ENCODE measurements at places on chromosomes 4 and X.

GRCh38 chr4:10082459-10083272 lies 33.9 kb downstream of the WDR1 start:
- DNase-seq: no peak

GRCh38 chrX:118368398-118368797 lies 22.5 kb downstream of the WDR44 start:
- no peak for DNase-seq

- no peak for DNase-seq
These were observed 96.8 kb downstream of the PJA1 start for GRCh38 chrX:69068301-69069085.

GRCh38 chr4:1218634-1219565 lies 30.0 kb downstream of the CTBP1 start:
- DNase-seq: no peak

DNA sequence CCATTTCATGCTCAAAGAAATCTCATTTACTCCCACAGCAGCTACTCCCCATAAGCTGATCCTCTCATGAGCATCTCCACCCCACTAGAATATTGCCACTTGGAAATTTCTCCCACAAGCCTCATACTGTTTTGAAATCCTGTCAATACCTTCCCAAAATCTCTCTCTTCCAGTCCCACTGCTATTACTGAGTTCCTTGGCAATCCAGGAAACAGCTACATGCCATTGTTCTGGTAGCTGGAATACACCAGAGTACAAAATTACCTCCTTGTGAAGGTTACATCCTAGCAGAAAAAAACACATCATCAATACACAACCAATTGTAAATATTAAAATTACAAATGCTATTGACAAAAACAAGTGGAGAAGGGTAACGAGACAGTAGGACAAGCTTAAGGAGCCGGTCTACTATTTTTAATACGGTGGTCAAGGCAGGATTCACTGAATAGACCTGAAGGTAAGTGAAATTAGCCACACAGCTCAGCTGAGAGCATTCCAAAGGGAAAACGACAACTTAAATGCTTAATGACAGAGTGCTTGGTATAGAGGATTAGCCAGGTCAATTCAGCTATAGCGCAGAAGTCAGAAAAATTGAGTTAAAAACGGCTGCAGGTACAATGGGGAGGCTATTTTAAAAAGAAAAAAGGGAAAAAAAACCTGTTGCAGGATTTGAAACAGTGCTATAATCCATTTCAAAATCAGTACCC lies 6.4 kb downstream of the RPL9 start:
- no peak for DNase-seq

DNA sequence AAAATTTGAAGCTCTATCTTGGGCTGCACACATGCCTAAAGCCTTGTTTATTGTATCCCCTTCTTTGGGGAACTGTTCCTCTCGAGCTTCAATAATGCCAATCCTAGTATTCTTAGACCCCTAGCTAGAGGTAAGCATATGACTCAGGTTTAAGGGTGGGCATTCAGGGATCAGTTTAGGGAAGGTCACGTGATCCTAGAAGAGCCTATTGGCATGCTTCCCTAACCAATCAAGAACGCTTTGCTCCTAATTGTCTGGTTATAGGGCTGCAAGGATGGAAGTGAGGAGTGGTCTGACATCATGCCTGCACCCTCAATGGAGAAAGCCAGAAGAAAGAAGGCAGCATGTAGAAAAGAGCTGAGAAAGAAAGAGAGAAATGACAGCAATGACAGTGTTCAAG lies 46.9 kb downstream of the TLR10 start:
- DNase-seq: no peak

- DNase-seq: no peak
These were observed 77.9 kb downstream of the CLNK start for GRCh38 chr4:10606483-10607155.

- DNase-seq: no peak
These were observed 56.3 kb downstream of the PCDH7 start for GRCh38 chr4:30776451-30776850.

GRCh38 chrX:130523460-130524394 lies 121.9 kb downstream of the RBMX2 start:
- no peak for DNase-seq

GRCh38 chr4:100062921-100063320 lies 112.8 kb upstream of the H2AZ1 start:
- no peak for DNase-seq

GRCh38 chrX:29903360-29903759 lies 312.0 kb upstream of the MAGEB2 start:
- DNase-seq: no peak

DNA sequence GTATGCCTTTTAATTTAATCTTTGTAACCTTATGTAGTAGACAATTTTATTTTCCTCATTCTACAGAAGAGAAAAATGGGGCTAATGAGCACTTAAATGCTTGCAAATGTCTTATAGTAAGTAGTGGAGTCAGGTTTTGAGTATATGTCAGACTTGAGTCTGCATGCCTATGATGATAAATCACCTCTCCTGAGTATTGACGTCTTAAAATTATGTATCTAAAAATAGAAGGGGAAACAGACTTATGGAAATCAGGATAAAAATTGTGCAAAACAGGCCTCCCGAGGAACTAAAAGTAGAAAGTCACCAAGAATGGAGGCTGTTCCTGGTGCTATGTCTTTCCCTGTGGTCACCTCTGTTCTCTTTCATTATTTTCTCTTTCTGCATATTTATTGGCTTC lies 92.7 kb downstream of the STIM2 start:
- DNase-seq: no peak

DNA sequence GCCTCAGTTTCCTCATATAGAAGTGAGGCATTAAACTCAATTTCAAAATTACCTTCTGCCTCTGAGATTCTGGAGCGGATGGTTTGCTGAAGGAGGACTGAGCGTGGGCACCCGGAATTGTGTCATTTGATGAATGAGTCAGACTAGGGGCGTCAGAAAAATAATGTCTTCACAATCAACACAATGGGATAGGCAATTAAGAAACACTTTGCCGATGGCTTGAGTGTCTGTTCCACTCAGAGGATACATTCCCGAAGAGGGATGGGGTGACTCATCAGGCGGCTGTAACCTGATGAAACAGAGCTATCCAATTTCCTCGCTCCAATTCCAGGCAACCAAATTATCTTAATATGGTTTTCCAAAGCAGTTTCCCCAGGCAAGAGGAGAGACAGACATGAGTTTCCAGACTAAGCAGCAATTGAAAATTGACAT lies 1.2 kb upstream of the CHRNA9 start:
- no peak for DNase-seq

DNA sequence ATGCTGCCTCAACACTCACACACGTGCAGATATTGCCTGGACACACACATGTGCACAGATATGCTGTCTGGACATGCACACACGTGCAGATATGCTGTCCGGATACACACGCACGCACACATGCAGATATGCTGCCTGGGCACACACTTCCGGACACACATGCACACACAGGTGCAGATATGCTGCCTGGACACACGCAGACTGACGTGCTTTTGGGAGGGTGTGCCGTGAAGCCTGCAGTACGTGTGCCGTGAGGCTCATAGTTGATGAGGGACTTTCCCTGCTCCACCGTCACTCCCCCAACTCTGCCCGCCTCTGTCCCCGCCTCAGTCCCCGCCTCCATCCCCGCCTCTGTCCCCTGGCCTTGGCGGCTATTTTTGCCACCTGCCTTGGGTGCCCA lies 14.7 kb downstream of the FGFRL1 start:
- DNase-seq: no peak

- no peak for DNase-seq
These were observed 12.1 kb upstream of the ETNPPL start for GRCh38 chr4:108774809-108775530.

DNA sequence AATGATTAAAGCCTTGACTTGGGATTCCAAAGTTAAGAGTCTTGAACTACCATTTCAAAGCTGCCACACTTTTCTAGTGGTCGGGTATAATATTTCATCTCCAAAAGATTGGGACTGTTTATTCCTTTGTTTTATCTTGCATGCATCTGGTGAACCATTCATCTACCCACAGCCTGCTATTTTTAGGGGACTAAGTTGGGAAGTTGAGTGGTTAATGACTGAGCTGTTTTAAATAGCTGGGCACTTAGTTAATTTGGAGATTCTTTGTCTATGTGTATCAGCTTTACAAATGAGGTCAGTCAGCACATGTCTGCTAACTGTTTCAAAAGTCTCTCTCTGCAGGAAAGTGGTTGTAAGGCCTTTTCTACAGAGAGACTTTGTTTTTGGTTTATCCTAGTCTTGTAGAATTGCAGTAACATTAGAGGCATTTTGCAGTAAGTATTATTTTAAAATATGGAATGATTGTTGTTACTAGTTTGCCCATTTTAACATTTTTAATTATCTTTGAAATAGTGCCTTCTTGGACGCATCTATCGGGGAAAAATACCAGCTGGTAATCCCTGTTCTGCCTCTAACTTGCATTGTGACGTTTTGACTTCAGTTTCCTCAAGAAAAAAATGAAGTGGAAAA lies 8.2 kb downstream of the BMP2K start:
- no peak for DNase-seq

DNA sequence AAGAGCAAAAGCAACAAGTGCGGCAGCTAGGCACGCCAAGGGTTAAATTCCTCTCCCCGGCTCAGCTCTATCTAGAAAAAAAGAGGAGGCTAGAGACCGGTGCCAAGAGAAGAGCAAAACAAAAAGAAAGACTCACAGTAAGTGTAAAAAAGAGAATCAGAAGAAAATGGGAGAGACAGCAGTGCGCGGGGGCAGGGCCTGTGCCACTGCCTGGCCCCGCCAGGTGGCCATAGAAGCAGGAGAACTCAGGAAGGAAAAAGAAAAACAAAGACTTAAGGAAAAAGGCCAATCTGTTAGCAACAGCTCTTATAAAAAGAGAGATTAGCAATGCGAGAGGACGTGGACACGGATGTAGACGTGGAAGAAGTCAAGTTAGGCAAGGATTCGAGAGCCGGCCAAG lies 3.2 kb downstream of the ACOX3 start:
- no peak for DNase-seq

- no peak for DNase-seq
These were observed 11.6 kb downstream of the BLTP1 start for GRCh38 chr4:122163767-122164166.

DNA sequence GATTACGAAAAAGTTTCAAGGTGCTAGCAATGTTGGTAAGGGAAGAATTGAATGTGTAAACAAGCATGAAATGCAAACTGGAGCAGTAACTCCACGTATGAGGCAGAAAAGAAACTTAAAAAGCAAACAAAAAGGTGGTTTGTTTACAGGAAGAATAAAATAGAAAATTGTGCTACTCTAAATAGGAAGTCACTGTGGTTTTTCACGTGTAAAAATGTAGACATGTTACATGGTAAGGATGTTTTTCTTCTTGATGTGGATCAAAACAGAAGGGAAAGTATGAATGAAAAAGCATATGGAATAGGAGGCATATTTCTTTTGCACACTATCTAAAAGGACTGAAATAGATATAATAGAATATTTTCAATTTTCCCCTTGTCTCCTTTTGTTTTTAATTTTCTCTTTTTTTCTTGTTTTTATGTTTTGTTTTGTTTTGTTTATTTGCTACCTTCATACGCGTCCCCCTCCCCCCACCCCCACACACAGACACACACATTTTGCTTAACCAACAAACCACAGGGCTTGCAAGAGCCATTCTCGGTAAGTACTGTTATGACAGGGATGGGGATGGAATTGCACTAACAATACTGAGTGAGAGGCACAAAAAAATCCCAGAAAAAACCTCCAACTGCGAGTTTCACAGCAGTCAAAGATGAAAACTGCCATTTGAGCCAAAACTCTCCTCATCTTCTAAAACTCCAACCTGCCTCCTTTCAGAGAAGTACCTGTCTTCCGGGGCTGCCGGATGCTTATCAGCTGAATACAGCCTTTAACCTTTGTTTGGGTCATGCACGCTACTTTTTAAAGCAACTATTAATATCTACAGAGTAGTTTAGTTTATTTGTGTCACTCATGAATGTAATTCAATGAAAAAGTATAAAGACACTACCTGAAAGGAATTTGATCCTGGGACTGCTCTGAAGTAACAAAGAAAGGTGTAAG lies 135.8 kb downstream of the IL15 start:
- DNase-seq: no peak

GRCh38 chr4:37043342-37043741 lies 201.2 kb upstream of the NWD2 start:
- DNase-seq: no peak

- no peak for DNase-seq
These were observed 2057.9 kb downstream of the PCDH7 start for GRCh38 chr4:32778025-32778424.

DNA sequence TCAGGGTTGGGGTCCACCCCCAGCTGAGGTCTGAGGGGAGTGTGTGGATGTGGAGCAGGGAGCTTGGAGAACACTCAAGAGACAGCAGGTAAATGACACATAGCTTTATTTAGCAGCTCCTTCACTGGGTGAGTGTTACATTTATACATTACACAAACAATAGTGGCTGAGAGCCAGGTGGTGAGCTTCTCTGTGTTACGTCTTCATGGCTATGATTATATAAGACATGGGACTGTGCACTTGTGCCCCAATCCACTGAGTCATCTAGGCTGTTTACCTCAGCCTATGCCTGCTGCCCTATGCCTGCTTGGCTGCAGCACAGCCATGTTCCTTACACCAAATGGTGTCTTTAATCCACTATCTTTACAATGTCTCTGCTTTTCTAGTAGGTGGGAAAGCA lies 459.6 kb downstream of the AFF2 start:
- DNase-seq: no peak

DNA sequence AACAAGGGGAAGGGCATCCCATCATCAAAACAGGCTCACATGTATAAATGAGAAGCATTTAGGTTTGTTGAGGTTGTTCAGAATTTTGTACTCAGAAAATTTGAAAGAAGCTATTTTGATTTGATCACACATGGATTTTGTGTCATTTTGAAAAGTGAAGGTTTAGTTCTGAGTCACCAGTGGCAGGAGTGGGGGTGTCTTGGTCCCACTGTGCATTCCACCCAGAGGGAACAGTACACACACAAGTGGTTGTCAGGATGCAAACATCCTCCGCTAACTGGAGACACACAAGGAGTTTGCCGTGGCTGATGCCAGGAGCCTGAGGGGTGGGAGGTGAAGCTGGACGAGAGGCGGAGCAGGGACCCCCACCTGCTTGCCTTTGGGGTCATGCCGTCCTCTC lies 198.2 kb upstream of the PSAPL1 start:
- DNase-seq: no peak

DNA sequence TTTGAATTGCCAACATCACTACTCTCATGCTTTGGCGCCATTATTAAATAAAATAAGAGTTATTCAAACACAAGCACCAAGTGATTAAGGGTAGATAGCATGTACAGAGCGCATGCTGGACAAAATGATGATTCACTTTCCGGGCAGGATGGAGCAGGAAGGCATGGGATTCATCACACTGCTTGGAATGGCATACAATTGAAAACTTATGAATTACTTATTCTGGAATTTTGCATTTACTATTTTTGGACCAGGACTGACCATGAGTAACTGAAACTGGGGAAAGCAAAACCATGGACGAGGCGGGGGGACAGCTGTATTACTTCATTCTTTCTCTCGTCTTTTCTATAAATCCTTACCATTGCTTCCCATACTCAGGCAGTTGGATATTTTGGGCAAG lies 28.5 kb upstream of the FGF5 start:
- DNase-seq: no peak

DNA sequence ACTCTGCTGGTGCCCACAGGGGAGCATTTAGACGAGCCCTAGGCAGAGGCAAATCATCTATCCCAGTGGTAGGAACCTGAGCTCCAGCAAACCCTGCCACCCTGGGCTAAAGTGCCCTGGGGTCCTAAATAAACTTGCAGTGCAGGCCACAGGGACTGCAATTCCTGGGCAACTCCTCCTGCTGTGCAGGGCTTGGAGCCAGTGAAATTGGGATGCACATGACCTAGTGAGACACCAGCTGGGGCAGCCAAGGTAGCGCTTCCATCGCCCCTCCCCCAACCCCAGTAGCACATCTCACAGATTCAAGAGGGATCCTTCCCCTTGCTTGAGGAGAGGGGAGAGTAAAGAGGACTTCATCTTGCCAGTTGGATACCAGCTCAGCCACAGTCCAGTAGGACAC lies 44.1 kb downstream of the CHRNA9 start:
- no peak for DNase-seq
